ENCODE measurements at places on chromosomes 1 and 21.

DNA sequence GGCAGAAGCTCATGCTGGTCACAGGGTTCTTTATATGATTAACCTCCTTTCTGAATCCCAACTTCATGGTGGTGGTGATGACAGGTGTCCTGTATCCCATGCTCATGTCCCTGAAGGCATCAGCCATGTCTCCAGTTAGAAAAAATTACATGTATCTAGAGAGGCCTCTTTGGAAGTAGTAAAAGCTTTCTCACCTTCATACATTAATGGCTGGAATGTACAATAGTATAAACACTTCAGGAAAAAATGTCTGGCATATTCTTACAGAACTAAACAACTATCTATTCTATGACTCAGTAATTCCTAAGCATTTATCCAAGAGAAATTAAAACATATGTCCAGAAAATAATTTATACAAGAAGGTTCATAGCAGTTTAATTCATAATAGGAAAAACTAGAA is 34.0 kb downstream of the ADAM30 start:
- DNase-seq, result no peak

GRCh38 chr1:61636376-61636775 is 88.6 kb downstream of the TM2D1 start:
- no peak for DNase-seq

- DNase-seq, result no peak
Observed at GRCh38 chr1:121587777-121588176, 403.0 kb downstream of the SRGAP2C start.

- DNase-seq, result no peak
Observed at GRCh38 chr1:1778663-1779319, 521 bp upstream of the NADK start.

GRCh38 chr1:101394041-101394440 is 157.2 kb downstream of the S1PR1 start:
- DNase-seq, result no peak

DNA sequence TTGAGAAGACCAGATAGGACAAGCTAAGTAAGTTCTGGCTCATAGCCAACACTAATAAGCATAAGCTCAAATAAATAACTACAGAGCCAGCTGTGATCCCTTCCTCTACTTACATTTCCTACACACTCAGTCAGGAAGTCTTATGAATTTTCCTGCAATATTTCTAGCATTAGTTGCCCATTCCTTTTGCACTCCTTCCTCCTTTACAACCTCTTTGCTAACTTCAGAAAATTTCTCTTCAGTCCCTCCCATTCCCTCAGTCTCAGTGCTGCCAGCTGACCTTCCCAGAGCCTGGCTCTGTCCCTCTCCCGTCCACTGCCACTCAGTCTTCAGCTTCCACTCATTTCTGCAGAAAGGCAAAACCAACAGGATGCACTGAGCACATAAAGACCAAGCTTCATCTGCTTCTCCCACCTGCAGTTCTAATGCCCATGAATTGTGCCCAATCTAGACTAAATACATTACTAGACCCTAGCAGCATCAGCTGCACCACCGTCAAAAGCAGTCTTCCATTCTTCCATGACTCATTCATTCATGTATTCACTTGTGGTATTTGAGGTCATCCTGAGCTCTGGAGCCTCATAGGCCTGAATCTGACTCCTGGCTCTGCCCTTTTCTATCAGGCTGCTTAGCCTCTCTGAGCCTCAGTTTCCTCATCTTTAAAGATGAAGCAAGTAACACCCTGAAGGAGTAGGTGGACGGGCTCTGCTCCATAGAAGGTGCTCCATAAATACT is 54.6 kb upstream of the SIPA1L2 start:
- DNase-seq, result no peak

DNA sequence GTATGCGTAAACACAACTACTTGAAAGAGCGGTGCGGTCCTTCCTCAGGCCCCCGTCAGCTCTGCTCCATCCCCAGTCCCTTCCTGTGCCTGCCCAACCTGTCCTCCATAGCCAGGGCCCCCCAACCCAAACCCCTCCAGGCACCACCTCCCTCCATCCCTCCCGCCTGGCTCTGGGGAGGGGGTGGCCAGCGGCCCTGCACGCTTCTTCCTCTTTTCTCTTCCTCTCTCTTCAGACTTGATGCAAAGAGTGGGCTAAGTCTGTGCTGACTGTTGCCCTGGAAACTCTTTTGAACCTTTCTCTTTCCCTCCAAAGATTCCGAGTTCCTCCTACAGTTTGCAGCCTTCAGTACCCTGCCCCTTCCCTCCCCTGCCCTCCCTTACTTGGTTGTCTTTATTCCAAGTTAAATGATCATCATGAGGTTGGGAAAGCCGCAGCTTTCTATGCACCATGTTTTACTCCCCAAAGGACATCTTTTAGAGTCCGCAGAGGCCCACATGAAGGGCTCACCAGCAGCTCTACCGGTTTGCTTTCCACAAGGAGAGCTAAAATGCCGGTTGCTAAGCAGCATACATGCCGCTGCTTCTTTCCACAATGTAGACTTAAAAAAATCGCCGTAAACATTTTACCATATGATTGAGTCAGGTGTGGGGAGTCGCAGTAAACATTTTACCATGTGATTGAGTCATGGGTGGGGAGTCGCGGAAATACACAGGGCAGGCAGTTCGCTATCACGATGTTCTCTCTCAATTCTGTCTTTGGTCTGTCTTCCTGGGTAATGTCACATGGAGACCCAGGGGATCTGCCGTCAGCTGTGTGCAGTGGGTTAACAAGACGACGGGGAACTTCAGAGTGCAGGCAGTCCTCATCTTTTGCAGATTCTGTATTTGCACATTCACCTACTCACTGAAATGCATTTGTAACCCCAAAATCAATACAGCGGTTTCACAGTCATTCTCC is 525.3 kb downstream of the KIF26B start:
- no peak for DNase-seq

Measured in COLO829 (cell line).